Stimulated activated effector memory CD8-positive, alpha-beta T cell treated with anti-CD3 and anti-CD28 coated beads, Interleukin-12 subunit alpha, Interleukin-12 subunit beta, amount 100 ng/mL, for 72 hours (primary cell): ENCODE measurements at places on chromosomes 12 and 14.

- no peak for DNase-seq
These were observed 121.1 kb upstream of the ATF1 start for GRCh38 chr12:50642761-50643160.

DNA sequence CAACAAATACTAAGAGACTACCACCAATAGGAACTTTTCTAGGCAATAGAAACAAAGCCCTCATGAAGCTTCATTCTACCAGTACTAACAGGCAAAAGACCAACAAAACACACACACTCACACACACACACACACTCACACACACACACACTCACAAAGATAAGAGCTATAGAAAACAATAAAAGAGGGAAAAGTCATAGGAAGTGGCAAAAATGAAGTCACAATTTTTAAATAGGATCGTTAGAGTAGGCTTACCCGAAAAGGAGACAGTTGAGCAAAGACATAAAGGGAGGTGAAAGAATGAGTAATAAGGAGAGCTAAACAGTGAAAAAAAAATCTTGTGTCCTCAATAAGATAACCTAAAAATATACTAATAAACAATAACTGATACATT is 66.5 kb downstream of the C2CD5 start:
- DNase-seq = no peak

GRCh38 chr12:109462868-109463692 is 14.0 kb downstream of the KCTD10 start:
- DNase-seq = no peak

- no peak for DNase-seq
These were observed 71.7 kb downstream of the TGFB3 start for GRCh38 chr14:75910048-75910447.

GRCh38 chr12:27493260-27493940 is 30.6 kb upstream of the PPFIBP1 start:
- no peak for DNase-seq

- no peak for DNase-seq
These were observed 14.4 kb downstream of the POLE2 start for GRCh38 chr14:49673586-49673985.

GRCh38 chr12:115583591-115583990 is 693.9 kb downstream of the MED13L start:
- DNase-seq = no peak

DNA sequence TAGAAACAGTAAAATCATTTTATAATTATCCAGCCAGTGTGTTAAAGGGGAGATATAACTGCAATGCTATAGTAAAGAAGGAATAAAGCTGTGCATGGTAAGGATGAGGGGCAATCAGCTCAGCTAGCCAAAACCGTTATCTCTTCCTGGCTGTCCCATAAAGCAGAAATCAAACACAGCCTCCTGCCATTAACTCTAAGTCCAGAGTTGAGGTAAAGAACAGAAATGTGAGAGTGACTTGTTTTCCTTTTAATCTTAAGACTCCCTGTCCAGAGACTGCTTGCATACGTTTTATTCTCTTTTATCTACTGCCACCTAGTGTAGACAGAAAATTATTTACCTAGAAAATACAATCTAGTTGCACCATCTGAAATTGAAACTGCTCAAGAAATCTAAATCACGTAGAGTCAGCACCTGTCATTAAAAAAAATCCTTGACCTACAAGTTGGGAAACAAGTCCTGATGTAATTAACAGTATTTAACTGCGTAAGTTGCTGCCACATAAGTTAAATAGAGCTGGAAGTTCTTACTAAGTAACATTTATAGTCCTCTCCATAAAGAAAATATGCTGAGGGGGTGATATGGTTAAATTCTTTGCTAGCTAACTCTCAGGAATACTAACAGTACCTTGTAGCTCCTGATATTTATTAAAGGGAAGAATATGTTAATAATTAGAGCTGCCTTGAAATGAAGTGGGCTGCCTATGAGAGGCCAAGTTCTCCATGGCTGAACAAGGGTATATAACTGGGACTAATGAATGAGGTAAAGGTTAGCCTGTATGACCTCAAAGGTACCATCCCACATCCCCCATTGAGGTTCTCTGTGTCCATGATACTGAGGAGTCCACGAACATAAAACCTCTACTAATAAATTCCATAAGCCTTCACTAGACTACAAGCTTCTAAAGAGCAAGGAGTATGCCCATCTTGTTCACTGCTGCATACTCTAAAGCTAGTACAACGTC is 62.7 kb downstream of the GALNT4 start:
- no peak for DNase-seq
